CD4-positive, CD25-positive, alpha-beta regulatory T cell (primary cell): ENCODE measurements at places on chromosomes 4 and X. TPM values are rescaled to one million over a fixed set of nuclear protein-coding genes. Genes with fewer than 3 reads are reported as not detected.

The PAGE1 gene
- not detected for total RNA-seq

The VEGFD gene
- total RNA-seq: not detected

The MAGEE1 gene
- 5.9 TPM for total RNA-seq

The ZRSR2 gene
- 47.5 TPM for total RNA-seq

The NLGN4X gene
- total RNA-seq: not detected

The FDCSP gene
- total RNA-seq: not detected

The TMPRSS11B gene
- total RNA-seq: not detected

The CXCL5 gene
- 0.59 TPM for total RNA-seq

The SOD3 gene
- total RNA-seq: not detected

The HTR2C gene
- not detected for total RNA-seq

The FMR1NB gene
- not detected for total RNA-seq

The BMP3 gene
- not detected for total RNA-seq

The PPP1R3F gene
- total RNA-seq: 19.4 TPM

The GAGE12E gene
- total RNA-seq: not detected

The PDLIM3 gene
- not detected for total RNA-seq

The PPP1R2C gene
- total RNA-seq: 32.2 TPM

The NR0B1 gene
- not detected for total RNA-seq

The ARHGAP36 gene
- total RNA-seq: not detected

The TCP11X2 gene
- total RNA-seq: not detected
